ENCODE measurements at places on chromosomes 1 and 21. TPM values are rescaled to one million over a fixed set of nuclear protein-coding genes. Genes with fewer than 3 reads are reported as not detected.

DNA sequence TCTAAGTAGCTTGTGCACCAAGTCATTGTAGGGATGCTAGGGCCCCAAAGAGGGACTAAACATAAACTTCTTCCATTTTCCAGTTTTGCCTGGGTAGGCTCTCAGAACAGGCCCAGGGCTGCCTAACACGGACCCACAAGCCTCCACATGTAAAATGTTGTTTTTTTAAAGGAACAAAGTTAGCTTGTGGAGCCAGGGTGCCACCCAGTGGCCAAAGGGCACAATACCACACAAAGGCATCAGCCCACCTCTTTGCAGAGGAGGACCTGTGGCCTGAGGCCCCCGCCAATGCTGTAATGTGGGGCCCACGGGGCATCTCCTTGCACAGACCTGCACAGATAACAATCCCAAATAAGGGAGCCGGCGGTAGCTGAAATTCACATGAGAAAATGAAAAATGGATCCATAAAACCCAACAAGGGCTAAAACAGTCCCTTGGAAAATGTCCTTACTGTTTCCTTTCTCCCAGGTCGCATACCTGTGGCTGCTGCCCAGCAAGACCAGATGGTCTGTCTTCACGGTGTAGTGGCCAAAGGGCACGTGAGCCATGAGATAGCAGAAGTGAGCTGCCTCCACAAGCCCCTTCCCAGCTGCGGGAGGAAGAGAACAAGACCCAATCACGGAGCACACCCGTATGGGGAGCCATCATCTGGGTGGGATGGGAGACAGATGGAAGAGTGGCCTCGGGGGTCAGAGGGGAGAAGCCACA, 23.8 kb downstream of the SEC16B start:
- DNase-seq, result peak; percentile 33

Gene GPR157
- total RNA-seq, result not detected

Gene DMBX1
- total RNA-seq, result not detected

Gene HSPB7
- total RNA-seq, result 83.9 TPM

- DNase-seq, result no peak
These were observed 40.7 kb upstream of the EYA3 start for GRCh38 chr1:28129150-28129549.

Gene HECTD3
- 19.6 TPM for total RNA-seq

DNA sequence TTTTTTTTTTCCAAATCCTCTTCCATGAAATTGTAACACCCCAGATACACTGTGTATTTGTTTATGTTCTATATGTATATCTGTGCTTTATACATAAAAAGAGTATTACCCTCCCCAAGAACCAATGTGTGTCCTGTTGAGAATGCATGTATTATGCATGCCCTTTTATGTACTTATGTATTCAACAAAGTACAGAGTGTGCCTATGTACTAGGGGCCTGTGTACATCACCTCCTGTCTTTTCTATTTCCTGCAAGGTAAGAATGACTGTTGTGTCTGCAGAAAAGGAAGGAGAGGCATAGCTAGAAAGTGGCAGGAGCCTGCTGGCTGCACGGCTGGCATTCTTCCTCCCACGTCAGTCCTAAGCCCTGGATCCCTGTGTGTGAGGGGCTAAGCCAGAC, 7.0 kb downstream of the TMEM61 start:
- no peak for DNase-seq

GRCh38 chr1:211616231-211616964, 37.4 kb upstream of the SLC30A1 start:
- DNase-seq, result no peak
